ENCODE measurements at places on chromosomes 5 and 9. TPM values are rescaled to one million over a fixed set of nuclear protein-coding genes. Genes with fewer than 3 reads are reported as not detected.

Gene CAMK2A
- 6.7 TPM for total RNA-seq

DNA sequence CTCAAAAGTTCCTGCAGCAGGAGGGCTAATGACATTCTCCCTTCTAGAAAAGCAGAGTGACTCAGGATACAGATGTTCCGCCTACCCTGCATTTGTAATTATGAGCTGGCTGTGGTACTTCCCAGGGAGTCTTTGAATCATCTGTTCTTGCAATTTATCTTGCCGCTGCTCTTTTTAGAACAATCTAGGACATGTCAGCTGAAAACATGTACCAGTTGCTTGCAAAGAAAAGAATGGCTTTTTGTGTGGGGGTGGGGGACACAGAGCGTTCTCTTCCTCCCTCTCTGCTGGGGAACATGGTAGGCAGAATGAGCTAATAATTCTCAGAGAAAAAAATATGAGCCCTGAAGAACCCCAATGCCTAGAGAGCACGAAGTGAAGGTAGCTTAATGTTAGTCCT is 51.7 kb upstream of the TUT7 start:
- H3K36me3 ChIP-seq, result no peaks in the 10 kb centered on the region
- no peak overlapping the region for H3K4me3 ChIP-seq
- peak overlapping the region; percentile 52 for H3K27ac ChIP-seq
- H3K27me3 ChIP-seq, result no peaks in the 10 kb centered on the region
- peak; percentile 55 for DNase-seq
- no peaks in the 10 kb centered on the region for H3K4me1 ChIP-seq

Gene RCL1
- total RNA-seq, result 32.7 TPM

- H3K27ac ChIP-seq, result no peak overlapping the region
- H3K4me1 ChIP-seq, result peaks cover 17% of the 10 kb centered on the region
- no peak overlapping the region for H3K4me3 ChIP-seq
- DNase-seq, result no peak
- no peaks in the 10 kb centered on the region for H3K36me3 ChIP-seq
Observed at GRCh38 chr9:83972286-83972685, 7.7 kb downstream of the HNRNPK start.

- no peaks in the 10 kb centered on the region for H3K27me3 ChIP-seq
- H3K4me3 ChIP-seq, result no peak overlapping the region
- H3K36me3 ChIP-seq, result no peaks in the 10 kb centered on the region
Observed at GRCh38 chr5:141613344-141613743, 5.5 kb downstream of the DIAPH1 start.

GRCh38 chr5:41509399-41510175 is 814 bp downstream of the PLCXD3 start:
- H3K4me3 ChIP-seq, result peak overlapping the region; percentile 56
- DNase-seq, result no peak
- H3K36me3 ChIP-seq, result no peaks in the 10 kb centered on the region
- H3K27me3 ChIP-seq, result no peaks in the 10 kb centered on the region
- H3K27ac ChIP-seq, result no peak overlapping the region

Gene PPIC
- 28.4 TPM for total RNA-seq

DNA sequence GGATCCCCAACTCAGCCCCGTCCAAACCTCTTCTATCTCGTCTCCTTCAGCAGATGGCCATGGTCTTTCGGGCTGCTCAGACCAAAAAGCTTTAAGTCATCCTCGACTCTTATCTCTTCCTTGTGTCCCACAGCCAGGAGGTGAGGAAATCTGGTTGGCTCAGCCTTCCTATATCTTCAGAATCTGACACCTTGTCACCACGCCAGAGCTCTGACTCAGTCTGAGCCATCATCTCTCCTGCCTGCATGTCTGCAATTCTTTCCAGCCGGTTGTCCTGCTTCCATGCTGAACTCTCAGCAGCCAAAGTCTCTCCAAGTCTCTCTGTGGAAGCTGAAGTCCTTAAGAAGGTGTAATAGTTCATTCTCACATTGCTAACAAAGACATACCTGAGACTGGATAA is 419.3 kb upstream of the ADAMTS16 start:
- H3K4me1 ChIP-seq, result no peaks in the 10 kb centered on the region
- no peak for DNase-seq
- no peak overlapping the region for H3K27ac ChIP-seq
- H3K27me3 ChIP-seq, result no peaks in the 10 kb centered on the region
- no peak overlapping the region for H3K4me3 ChIP-seq

DNA sequence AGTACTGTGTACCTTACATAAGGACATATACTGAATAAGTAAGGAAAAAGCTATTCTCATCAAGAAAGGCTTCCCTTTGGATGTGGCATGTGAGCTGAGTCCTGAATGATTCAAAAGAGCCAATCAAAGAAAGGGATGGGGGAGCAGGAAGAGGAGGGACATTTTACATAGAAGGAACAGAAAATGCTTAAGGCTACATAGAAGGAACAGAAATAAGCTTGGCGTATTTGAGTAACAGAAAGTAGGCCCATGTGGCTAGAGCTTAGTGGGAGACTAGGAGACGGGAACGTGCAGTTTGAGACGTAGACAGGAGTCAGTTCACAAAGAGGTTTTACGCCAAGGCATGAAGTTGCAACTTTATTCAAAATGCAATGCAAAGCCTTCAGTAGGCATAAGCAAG is 126.3 kb downstream of the CEMIP2 start:
- no peaks in the 10 kb centered on the region for H3K36me3 ChIP-seq
- no peak for DNase-seq
- no peaks in the 10 kb centered on the region for H3K27me3 ChIP-seq
- H3K4me1 ChIP-seq, result no peaks in the 10 kb centered on the region
- no peak overlapping the region for H3K27ac ChIP-seq

Gene TMOD1
- total RNA-seq, result 93.7 TPM

GRCh38 chr9:131024978-131025868 is 16.2 kb downstream of the LAMC3 start:
- no peak for DNase-seq
- no peak overlapping the region for H3K4me3 ChIP-seq
- no peaks in the 10 kb centered on the region for H3K27me3 ChIP-seq
- no peaks in the 10 kb centered on the region for H3K36me3 ChIP-seq
- no peak overlapping the region for H3K27ac ChIP-seq

- no peaks in the 10 kb centered on the region for H3K36me3 ChIP-seq
- DNase-seq, result no peak
- no peak overlapping the region for H3K27ac ChIP-seq
Observed at GRCh38 chr5:5787373-5787772, 364.9 kb downstream of the ICE1 start.

Gene TMEM171
- total RNA-seq, result not detected

DNA sequence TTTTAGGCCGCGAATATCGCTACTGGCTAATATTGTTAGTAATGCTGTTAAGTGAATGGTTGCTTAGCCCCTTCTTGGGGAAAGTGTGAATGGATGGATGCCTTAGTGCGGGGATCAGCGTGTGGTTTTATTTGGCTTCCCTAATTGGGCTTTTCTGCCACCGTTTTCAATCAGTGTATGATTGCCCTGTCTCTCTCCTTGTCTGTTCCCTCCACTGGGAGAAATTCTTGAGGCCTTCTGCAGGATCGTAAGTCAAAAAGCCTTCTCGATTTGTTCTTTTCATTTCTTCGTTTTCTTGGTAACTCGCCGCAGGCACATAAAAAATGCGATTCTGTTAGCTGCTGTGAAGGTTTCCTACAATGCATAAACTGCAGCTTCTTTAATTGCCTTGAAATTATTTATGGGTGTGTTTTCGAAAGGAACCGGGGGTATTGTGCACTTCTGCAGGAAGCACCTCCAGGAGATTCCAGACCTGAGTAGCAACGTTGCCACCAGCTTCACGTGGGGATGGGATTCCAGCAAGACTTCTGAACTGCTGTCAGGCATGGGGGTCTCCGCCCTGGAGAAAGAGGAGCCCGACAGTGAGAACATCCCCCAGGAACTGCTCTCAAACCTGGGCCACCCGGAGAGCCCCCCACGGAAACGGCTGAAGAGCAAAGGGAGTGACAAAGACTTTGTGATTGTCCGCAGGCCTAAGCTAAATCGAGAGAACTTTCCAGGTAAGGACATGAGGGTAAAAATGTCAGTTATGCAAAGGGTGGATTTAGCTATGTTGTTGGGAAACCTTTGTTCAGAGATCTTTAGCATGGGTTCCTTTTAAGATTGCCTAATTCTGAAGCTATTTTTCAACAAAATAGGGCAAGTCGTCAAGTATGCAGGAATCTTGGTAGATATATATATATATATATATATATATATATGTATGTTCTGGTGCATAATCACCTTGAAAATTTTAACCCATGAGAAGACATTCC is 700 bp downstream of the SKP2 start:
- H3K4me3 ChIP-seq, result peak overlapping the region; percentile 94
- H3K36me3 ChIP-seq, result no peaks in the 10 kb centered on the region
- H3K27me3 ChIP-seq, result no peaks in the 10 kb centered on the region
- no peak for DNase-seq

- H3K27me3 ChIP-seq, result peaks cover 2% of the 10 kb centered on the region
- peak overlapping the region; percentile 57 for H3K4me3 ChIP-seq
- no peaks in the 10 kb centered on the region for H3K36me3 ChIP-seq
- DNase-seq, result peak; percentile 39
- H3K27ac ChIP-seq, result peak overlapping the region; percentile 24
Observed at GRCh38 chr9:135075234-135076142, 12.0 kb upstream of the OLFM1 start.

DNA sequence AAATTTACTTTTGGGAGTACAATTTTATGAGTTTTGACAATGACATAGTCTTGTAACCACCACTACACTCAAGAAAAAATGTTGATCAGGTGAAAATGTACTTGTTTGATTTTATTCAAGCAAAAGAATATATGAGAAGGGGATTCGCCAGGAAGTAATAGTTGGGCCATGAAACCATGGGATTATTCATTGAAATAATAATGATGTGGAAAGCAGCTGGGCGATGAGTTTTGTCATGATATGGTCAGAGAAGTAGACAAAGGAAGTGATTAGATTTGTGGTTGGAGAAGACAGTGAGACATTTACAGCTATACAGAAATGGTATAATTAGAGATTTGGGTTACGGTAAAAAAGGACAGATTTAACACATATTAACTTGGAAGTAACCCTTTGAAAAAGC is 11.2 kb downstream of the HMGCR start:
- no peak overlapping the region for H3K27ac ChIP-seq
- DNase-seq, result no peak
- no peaks in the 10 kb centered on the region for H3K27me3 ChIP-seq
- no peaks in the 10 kb centered on the region for H3K36me3 ChIP-seq

DNA sequence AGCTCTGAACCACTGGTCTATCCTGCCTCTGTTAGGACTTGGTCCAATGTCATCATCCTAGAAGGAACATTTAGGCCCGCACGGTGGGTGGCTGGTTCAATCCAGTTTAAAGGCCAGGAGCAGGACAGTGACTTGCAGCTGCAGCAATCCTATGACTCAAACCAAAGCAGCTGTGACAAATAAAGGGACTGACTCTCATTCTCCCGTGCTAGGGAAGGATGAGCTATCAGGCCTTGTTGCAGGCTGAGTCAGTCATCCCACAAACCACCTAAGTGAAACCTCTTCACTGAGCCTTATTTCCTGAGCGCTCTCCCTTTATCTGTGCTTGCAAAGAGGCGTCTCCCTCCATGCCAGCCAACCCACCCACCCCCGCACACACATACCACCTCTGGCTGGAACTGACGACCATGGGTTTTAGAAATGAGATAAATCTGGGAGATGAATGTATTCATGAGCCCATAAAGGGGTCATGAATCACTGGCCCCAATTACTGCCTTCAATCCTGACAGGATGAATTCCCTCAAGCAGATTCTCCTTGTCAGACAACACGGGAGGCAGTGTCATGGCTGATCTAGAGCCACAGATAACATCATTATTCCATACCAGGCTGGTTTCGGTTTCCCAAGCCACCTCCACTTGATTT is 93.4 kb downstream of the KCNIP1 start:
- no peak overlapping the region for H3K4me3 ChIP-seq
- H3K27me3 ChIP-seq, result no peaks in the 10 kb centered on the region
- H3K27ac ChIP-seq, result no peak overlapping the region
- H3K4me1 ChIP-seq, result no peaks in the 10 kb centered on the region

All from uterus (tissue), 4 donors.